Putamen (tissue), 1 donor: ENCODE measurements at places on chromosomes 5 and 9.

- no peak for DNase-seq
Measured at GRCh38 chr9:16068476-16068875, 515.6 kb downstream of the CCDC171 start.

- no peak for DNase-seq
Measured at GRCh38 chr5:27021471-27021870, 16.9 kb downstream of the CDH9 start.

- no peak for DNase-seq
Measured at GRCh38 chr9:14341437-14342122, 27.6 kb upstream of the NFIB start.

DNA sequence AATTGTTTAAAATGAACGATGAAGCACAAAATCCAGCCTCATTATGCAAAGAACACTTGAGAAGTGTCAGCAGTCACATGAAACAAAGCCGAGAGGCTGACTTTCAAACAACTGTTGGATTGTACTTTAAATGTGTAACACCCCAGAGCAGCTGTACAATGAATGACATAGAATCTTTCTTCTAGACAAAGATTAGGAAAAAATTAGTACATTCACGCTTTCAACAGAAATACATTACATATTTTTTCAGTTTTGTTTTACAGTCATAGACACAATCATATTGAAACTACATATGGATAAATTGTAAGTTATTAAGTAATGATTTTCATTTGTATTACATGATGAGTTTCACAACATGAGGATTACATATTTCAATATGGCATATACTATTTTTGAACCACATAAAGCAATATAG is 10.6 kb upstream of the AGXT2 start:
- DNase-seq: no peak

GRCh38 chr5:139181322-139181730 is 16.8 kb downstream of the SIL1 start:
- DNase-seq: no peak

DNA sequence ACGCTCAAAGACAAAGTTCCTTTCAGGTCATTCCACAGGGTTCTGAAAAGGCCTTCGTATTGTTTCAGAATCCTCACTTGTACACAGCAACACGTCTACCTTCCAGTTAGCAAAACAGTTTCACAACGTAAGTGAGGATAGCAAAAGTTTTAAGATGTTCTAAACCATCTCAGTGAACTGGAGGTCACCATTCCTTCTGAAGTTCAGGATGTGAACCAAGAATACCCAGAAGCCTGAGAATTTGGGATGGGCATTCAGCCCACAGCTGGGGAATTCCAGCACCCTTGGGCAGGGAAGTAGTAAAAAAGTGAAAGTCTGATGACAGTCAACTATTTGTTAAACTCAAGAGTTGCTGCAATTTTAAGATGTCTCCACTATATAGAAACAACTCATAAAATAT is 224.5 kb downstream of the BNC2 start:
- no peak for DNase-seq

GRCh38 chr5:3179220-3179619 is 416.4 kb upstream of the IRX1 start:
- no peak for DNase-seq

- no peak for DNase-seq
Measured at GRCh38 chr9:17398350-17398749, 180.5 kb upstream of the SH3GL2 start.

- no peak for DNase-seq
Measured at GRCh38 chr9:124495126-124496074, 11.8 kb downstream of the NR5A1 start.

GRCh38 chr9:123338710-123339665 is 17.0 kb upstream of the CRB2 start:
- no peak for DNase-seq

DNA sequence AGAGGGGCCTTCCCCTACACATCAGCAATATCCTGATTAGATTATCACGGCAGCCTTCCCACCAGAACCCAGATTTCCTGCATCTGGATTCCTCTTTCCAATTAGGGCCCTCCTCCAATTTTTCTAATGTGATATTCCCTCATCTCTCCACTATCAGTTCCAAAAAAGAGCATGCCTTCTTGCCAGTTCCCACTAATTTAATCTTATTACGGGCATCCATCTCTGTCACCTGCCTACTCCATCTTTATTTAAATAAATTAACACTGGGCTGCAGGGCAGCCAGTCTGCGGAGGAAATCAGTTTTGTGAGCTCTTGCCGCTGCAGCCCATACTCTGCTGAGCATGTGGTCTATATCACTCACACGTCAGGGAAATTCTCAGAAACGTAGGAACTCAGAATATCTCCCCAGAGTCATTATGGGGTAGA is 16.6 kb upstream of the FBP2 start:
- DNase-seq: no peak

GRCh38 chr5:116372931-116373597 is 201.6 kb downstream of the SEMA6A start:
- no peak for DNase-seq

GRCh38 chr9:69759421-69760277 is at the start of gene PTAR1:
Gene PTAR1, minus strand, starts transcription at chr9:69760011. Its CDS starts 73 bp downstream, at chr9:69759938.
- peak; percentile 92 for DNase-seq

DNA sequence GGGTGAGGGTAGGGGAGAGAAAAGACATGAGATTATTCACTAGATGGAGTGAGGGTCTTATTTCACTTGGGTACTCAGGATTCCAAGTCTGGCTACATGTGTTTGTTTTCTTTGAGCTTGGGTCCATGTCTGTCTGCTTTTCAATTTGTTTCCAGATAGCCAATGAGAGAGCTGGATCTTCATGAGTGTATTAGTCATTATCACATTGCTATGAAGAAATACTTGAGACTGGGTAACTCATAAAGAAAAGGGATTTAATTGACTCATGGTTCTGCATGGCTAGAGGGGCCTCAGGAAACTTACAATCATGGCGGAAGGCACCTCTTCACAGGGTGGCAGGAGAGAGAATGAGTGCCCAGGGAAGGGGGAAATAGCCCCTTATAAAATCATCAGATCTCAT is 196.8 kb upstream of the TRIM32 start:
- DNase-seq: no peak

- no peak for DNase-seq
Measured at GRCh38 chr9:131534721-131535237, 3.7 kb upstream of the UCK1 start.

GRCh38 chr5:121979691-121980090 is 17.9 kb downstream of the SRFBP1 start:
- no peak for DNase-seq

- no peak for DNase-seq
Measured at GRCh38 chr5:132100672-132101261, 27.2 kb downstream of the CSF2 start.

DNA sequence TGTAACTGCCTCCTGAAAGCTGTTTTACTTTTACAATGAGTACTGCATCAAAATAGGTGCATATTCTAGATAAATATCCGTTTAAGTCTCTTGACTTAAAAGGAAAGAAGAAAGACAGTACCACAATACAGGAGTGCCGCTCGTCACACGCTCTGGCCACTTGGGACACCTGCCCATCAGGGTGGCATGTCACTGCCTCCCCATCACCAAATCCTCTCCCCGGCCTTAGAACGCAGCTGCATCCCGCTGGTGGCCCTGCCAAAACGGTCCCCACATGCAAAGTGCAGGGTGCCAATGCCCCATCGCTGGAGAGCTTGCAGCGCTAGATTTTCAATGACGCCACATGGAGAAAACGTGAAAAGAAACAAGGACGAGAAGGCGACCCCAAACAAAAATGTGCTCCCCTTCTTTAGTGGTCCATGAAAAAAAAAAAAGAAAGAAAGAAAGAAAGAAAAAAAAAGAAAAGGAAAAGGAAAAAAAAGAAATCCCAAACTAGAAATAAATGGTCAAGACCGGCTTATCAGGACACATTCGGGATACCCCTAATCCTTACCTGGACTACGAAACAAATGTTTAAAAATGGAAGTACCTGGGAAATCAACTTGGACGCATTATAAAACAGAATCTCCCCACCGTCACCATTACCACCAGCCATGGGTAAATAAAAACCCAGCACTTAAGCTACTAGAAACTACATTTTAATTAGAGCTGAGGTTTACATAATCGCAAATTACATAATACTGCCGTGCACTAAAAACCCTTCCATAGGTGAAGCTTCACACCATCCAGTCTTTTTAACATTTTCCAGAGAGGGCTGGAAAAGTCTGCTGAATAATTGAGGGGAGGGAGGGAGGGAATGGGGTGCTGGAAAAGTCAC is 1.0 kb downstream of the ANKH start:
- peak; percentile 54 for DNase-seq

DNA sequence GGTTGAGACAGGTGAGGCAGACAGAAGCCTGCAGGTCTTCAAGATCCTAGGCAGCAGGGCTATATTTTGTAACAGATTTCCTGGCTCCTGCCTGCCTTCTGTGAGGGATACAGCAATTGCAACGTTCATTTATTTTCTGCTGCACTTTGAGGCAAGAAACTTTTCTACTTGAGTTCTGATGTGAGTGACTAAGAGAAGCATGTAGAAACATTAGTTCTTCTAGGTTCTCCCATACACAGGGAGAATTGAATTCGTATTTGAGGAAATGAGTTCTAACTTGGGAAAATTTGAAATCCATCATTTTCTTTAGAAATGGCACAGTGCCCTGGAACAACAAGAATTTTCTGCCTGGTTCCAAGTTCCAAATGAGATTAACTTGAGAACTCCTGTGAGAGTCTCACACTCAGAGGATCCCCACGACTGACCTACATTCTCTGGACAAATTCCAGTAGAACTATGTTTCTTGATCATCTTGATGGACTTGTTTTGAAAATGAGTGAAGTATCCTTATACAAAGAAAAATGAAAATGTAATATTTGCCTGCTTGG is 15.0 kb downstream of the MAMDC2 start:
- no peak for DNase-seq

GRCh38 chr5:32638309-32638708 is 53.0 kb downstream of the SUB1 start:
- no peak for DNase-seq

- DNase-seq: no peak
Measured at GRCh38 chr9:115855458-115856133, 298.0 kb upstream of the PAPPA start.

DNA sequence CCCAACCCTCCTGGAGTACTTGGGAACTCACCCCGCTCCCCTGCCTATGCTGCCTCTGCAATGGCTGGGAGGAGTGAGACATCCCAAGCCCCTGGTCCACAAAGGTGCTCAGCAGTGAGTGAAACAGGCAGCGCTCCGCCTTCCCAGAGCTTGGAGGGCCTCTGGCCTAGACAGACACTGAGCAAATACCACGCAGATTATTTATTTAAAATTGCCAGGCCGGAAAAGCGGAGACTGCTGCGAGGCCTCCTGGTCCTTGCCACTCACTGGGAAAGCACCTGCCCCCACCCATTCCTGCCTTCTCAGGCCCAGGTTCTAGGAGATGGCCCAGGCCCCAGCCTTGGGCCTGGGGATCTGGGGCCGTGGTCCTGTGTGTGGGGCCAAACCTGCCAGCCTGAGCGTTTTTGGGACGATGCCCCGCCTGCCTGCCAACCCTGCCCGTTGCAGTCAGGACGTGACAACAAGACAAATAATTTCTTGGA is 17.4 kb downstream of the FGF18 start:
- no peak for DNase-seq

- DNase-seq: no peak
Measured at GRCh38 chr5:62974623-62975022, 396.0 kb downstream of the LRRC70 start.

DNA sequence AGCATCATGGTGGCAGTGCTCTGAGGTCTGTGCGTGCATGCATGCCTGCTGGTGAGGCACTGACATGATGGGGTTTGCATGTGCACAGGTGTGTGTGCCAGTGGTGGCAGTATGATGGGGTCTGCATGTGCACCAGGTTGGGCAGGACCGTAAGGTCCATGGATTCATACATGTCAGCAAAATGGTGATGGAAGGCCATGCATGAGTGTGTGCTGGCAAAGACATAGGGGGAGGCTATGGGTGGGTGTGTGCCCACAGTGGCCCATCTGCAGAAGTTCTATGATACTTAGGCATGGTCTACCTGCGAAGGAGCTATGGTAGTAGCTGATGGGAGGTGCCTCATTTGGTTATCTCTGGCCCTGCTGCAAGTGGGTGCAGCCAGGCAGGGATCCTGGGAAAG is 348.0 kb upstream of the TARS1 start:
- no peak for DNase-seq

DNA sequence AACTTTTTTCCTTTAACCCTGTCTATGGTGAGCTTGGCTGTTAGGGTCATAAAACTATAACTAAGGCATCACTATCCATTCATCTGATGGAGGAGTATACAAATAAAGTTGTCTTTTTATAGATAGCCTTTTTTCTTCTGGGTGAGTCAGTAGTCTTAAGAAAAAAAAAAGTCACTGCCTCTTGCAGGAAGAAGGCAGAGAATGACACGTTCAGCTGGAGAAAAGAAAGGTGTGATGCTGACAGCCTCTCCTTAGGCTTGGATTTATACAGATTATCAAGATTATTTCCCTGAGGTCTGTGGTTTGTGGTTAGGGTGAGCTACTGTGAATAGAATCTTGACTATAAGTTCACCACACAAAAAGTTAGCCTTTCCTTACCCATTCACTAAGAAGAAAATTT is 23.0 kb downstream of the EPB41L4B start:
- no peak for DNase-seq

GRCh38 chr5:180133060-180133459 is 61.5 kb upstream of the RNF130 start:
- no peak for DNase-seq

DNA sequence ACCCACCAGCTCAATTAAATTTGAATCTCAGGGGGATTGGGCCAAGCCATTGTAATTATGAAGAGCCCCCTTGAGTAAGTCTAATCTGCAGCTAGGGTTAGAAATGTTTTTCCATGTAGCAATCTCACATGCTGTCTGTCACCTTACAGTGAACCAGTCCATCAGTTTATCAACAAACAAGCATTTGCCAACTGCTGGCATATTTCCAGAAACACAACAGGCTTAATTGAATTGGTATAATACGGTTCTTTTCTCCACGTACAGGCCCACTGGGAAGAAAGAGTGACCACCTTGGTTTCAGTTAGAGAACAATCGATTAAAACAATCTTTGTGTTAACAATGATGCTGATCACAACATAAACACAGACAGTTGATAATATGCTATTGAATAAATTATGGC is 67.4 kb downstream of the NSUN2 start:
- no peak for DNase-seq

GRCh38 chr5:179298181-179298993 is 46.9 kb downstream of the ADAMTS2 start:
- no peak for DNase-seq
